Cerebellar nuclear complex (tissue), 1 donor: ENCODE measurements at places on chromosomes 3 and 15.

GRCh38 chr3:168197162-168197561, 101.4 kb upstream of the GOLIM4 start:
- DNase-seq: no peak

- DNase-seq: no peak
Observed at GRCh38 chr15:75145027-75145841, 56.4 kb upstream of the C15orf39 start.

- no peak for DNase-seq
Observed at GRCh38 chr3:155744010-155744625, 753 bp downstream of the PLCH1 start.

GRCh38 chr3:42012935-42013690, 51.2 kb upstream of the ULK4 start:
- DNase-seq: peak; percentile 33

- DNase-seq: no peak
Observed at GRCh38 chr3:85455561-85456200, 496.9 kb downstream of the CADM2 start.

- DNase-seq: no peak
Observed at GRCh38 chr3:38516669-38517068, 20.5 kb downstream of the EXOG start.

DNA sequence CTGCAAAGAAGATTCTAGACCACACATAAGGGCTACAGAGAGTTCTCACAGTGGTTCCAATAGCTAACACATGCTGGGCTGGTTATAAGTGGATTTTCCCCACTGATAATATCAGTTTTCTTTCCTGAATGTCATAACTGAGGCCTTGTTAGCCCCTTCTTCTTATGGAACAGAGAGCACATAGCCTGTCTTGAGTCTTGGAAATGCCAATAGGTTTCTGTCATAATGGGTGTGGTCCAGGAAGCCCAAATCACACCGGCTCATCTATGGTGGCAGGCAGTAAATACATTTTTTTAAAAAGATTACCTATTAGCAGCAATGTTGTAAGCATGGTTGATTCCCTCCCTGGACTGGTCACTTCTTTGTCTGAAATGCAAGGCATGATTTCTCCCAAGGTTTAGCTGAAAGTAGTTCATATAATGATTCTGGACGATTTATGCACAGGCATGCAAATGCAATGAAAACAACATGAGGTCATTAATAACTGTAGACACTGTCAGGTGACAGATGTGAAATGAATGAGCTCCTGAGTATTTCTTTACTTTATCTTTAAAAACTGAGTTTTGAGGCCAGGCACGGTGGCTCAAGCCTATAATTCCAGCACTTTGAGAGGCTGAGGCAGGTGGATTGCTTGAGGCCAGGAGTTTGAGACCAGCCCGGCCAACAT, 67.2 kb upstream of the ATP2C1 start:
- no peak for DNase-seq

GRCh38 chr3:140748903-140749302, 71.0 kb downstream of the TRIM42 start:
- no peak for DNase-seq

GRCh38 chr3:97269202-97269601, 454.8 kb downstream of the EPHA6 start:
- DNase-seq: no peak

DNA sequence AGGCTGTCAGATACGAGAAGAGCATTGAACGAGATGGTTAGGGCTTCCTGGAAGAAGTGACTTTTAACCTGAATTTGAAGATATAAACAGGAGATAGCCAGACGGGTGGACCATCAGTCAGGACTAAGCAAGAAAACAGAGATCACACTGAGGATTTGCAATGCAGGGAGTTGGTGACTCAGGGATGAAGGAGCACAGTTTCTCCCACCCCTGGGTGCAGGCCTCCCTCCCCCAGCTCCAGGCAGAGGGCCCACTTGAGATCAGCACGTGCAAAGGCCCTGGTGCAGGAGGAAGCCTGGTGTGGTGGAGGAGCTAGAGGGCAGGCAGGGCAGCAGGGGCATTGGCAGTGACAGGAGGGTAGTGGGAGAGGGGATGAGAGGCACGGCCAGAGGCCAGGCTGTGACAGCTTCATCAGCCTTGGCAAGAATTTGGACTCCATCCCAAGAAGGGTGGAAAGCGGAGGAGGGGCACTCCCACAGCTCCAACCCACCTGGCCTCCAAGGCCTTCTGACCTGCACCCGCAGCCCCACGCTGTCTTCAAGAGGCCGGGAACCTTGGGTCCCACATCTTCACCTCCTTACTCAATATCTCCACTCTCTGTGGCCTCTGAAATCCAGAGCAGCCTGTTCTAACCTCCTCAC, 8.7 kb upstream of the PCSK6 start:
- DNase-seq: no peak

GRCh38 chr3:150396956-150397550, 11.0 kb upstream of the TSC22D2 start:
- DNase-seq: no peak

DNA sequence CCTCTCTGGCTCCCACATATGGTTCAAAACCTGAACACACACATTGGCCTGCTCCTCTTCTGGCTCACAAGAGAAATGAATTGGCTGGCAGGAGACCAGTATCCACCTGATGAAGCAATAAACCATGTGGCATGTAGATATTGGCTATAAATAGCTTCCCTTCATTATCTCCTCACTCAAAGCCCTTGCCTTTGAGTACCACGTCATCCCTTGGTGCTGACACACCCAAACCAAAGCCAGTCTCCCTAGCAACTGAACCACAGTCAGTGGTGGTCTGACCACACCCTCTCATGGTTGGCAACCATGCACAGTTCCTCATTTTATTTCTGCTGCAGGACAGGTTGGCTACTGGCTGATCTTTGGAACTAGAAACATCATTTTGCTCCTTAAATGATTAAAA, 98.8 kb downstream of the ZNF621 start:
- no peak for DNase-seq

DNA sequence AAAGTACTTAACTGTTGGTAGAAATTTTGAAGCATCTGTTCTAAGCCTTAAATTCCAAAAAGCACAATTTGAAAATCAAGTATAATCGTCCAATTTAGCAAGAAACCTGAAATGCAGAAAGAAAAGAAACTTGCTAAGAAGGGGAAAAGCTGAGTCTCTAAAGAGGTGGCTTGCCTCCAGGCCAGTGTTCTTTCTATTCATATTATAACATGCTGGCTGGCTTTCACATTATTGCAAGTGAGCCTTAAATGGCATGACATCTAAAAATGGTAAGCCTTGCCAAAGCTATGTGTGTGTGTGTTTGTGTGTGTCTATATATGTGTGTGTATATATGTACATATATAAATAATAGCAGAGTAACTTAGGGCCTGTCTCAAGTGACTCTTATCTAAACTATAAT, 89.5 kb downstream of the FGF12 start:
- no peak for DNase-seq

- DNase-seq: no peak
Observed at GRCh38 chr3:195265363-195265976, 5.5 kb downstream of the XXYLT1 start.

GRCh38 chr15:49864251-49864650, 243.4 kb downstream of the DTWD1 start:
- DNase-seq: no peak

DNA sequence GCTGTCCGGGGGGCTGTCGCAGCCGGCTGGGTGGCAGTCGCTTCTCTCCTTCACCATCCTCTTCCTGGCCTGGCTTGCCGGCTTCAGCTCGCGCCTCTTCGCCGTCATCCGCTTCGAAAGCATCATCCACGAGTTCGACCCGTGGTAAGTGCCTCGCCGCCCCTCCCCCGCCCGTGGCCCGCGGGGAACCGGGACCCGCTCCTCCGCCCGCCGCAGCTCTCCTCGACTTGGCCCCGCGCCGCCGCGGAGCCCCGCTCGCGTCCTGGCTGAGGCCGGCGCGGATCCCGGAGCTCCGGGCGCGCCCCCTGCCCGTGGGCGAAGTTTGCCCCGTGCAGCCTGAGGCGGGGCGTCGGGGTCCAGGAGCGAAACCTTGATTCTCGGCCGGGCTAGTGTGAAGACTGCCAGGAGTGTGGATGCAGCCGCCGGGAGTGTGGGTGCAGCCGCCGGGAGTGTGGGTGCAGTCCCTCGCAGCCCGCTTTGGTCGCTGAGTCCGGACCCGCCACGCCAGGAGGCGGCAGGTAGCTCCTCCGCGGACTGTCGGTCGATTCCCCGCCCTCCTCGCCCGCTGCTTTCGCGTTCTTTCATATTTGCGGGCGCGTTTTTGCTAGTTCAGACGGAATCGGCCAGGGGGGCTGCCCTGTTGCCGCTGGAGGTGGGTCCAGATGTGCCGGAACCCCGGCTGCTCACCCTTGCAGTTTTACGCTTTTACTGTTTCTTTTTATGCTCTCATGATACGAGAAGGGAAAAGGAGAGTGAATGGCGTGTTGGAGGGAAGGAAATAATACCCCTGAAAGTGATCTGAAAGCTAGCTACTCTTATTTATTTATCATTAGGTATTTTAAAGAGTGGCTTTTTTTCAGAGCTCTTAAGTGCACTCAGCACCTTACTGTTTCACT, 692 bp downstream of the STT3B start:
- DNase-seq: no peak

- no peak for DNase-seq
Observed at GRCh38 chr3:9902372-9903237, at the start of gene IL17RE. IL17RE (plus strand) TSS chr3:9902848; CDS start chr3:9902933, 85 bp downstream.

DNA sequence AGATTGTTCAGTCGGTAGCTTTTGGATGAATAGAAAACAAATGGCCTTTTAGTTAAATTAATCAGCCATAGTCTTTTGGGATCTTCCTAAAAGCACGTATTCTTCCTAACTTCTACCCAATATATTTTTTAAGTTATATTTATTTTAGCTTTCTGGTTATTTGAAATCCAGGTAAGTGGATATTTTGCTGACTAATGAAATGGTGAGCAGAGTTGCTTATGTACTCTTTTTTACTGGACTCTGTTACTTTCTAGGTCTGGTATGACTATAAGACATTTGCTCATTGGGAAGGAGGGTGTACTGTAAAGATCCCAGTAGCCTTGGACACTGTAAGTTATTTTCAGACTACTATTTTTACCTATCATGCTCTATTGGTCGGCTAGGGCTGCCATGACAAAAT, 13.8 kb upstream of the CAPN3 start:
- DNase-seq: no peak

- DNase-seq: no peak
Observed at GRCh38 chr3:14188041-14188754, 9.6 kb downstream of the LSM3 start.

GRCh38 chr3:4163011-4163410, 140.2 kb upstream of the SETMAR start:
- no peak for DNase-seq

GRCh38 chr3:24137958-24138875, 193.1 kb downstream of the NR1D2 start:
- no peak for DNase-seq

- no peak for DNase-seq
Observed at GRCh38 chr3:138338811-138339210, 9.2 kb upstream of the NME9 start.

GRCh38 chr3:72250725-72251124, 465.8 kb upstream of the PROK2 start:
- no peak for DNase-seq

- DNase-seq: no peak
Observed at GRCh38 chr3:52529376-52530333, 4.0 kb downstream of the NT5DC2 start.

- no peak for DNase-seq
Observed at GRCh38 chr3:31412832-31413231, 119.9 kb upstream of the STT3B start.

- DNase-seq: no peak
Observed at GRCh38 chr3:188170461-188171459, 16.8 kb downstream of the LPP start.

DNA sequence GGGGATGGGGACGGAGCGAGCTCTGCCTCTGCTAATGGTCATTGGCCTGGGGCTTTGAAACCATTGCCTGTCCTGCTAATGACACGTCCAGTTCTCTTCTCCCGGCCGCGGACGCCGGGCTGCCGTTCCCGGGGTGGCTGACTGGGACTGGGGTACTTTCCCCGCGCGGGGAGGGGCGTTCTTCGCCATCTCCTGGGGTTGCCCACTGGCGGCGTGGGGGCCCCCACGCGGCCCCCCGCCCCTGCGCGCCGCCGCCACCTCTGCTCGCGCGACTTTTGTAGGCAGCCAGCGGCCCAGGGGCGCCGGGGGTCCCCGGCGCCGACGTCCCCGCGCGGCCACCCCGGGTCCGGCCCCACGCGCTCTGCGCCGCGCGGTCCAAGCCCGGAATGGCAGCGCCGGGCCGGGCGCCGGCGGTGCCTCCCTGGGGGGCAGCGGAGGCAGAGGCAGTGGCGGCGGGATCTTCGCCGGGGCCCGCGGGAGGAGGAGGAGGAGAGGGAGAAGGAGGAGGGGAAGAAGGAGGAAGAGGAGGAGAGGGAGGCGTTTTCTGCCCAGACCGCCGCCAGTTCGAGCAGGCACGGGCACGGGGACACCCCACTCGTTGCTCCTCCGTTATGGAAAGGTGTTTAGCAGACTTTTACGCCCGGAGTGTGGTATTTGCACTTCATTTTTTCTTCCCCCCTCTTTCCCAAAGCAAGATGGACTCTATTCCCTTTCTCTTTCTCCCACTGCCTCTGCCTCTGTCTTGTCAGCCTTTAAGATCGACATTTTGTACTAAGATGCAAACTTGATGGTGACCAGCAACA, 2.3 kb downstream of the BBX start:
- DNase-seq: no peak

- no peak for DNase-seq
Observed at GRCh38 chr15:92958105-92958504, 58.0 kb downstream of the CHD2 start.
